ENCODE measurements at places on chromosomes 5 and 9. TPM values are rescaled to one million over a fixed set of nuclear protein-coding genes. Genes with fewer than 3 reads are reported as not detected.

DNA sequence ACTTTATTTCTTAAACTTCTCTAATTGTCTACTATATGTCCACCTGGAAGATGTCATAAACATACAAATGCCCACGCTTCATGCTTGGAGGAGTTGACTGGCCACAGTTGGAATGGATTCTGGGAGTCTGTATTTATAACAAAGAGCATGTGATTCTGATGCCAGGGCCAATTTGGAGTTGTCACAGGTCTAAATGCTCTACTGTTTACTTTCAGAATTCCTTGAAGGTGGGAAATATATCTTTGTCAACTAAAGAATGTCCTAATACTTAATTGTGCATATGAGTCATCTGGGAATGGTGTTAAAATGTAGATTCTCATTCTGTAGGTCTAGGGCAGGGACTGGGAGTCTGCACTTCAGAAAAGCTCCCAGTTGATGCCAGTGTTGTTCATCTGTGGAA, 196.1 kb downstream of the ANXA1 start:
- no peak for DNase-seq
- no peaks in the 10 kb centered on the region for H3K4me1 ChIP-seq
- no peak overlapping the region for H3K4me3 ChIP-seq

GRCh38 chr9:135835131-135835530, 72.2 kb downstream of the CAMSAP1 start:
- H3K36me3 ChIP-seq = peaks cover 3% of the 10 kb centered on the region
- no peaks in the 10 kb centered on the region for H3K4me1 ChIP-seq
- H3K27me3 ChIP-seq = no peaks in the 10 kb centered on the region
- H3K4me3 ChIP-seq = no peak overlapping the region

DNA sequence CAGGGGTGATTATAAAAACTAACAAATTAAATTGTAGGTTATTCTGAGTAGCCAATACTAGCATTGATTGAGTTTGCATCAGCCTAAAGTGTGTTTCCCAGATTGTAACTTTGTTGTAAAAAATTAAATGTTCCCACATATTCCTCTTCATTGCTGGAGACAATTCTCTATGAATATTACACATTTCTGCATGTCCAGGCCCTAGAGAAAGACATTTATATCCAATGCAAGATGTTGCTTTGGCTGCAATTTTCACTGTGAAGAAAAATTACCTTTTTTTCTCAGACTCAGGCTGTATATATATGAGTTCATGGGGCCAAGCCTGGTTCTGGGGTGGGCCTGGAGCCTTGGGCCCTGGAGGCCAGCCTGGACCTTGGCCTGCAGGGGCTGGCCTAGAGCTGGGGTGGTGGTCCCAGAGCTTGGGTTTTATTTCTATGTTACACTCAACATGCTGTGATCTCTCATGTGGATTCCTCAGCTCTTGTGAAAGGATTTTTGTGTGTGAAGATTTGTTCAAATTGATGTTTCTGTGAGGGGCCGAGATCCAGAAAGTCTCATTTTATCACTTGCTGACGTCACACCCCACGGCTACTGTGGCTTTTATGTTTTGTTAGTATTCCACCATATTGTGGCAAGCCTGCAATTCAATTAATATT, 232.5 kb downstream of the SPATA31A1 start:
- H3K4me1 ChIP-seq = peaks cover 2% of the 10 kb centered on the region
- DNase-seq = peak; percentile 92
- no peaks in the 10 kb centered on the region for H3K36me3 ChIP-seq
- H3K27me3 ChIP-seq = no peaks in the 10 kb centered on the region

DNA sequence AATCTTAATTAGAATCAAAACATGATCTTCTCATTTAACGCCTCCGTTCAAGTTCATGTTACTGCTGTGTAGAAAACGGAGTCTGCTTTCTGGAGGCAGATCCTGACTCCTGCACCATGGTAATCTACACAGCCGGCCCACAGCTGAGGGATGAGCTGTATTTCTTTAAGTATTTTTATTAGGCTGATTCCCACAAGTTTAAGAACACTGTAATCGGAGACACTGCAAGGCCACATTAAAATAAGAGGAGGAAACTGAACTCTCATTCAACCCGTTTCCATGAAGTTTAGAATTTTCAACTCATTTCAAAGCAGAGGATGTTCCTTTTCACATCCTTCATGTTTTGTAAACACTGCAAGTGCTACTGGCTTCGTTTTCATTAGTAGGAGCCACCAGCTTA, 372.2 kb downstream of the NFIB start:
- no peak overlapping the region for H3K4me3 ChIP-seq
- H3K36me3 ChIP-seq = no peaks in the 10 kb centered on the region
- H3K4me1 ChIP-seq = peaks cover 6% of the 10 kb centered on the region
- H3K27ac ChIP-seq = no peak overlapping the region
- no peaks in the 10 kb centered on the region for H3K27me3 ChIP-seq

DNA sequence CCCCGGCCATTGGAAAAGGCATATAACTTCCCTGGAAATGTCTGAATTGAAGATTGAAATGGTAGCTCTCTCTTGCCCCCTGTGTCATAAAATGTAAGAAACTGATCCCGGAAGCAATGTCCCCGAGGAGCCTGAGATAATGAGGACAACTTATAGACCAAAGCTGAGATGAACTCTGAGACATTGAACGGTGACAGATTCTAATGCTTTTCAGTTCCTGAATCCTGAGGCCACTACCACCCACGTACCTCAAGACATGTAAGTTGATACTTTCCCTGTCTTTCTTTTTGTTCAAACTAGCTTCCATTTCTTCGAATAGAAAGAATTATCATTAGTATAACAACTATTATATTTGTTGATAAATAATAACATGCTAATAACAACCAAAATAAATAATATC, 51.0 kb downstream of the KIF4B start:
- H3K27me3 ChIP-seq = no peaks in the 10 kb centered on the region
- no peak overlapping the region for H3K27ac ChIP-seq
- H3K36me3 ChIP-seq = no peaks in the 10 kb centered on the region
- no peak for DNase-seq
- H3K4me3 ChIP-seq = no peak overlapping the region

The FAM221B gene
- total RNA-seq = not detected

All from esophagus muscularis mucosa (tissue), 4 donors.